T-helper 2 cell (primary cell): ENCODE measurements at places on chromosomes 3 and 15.

- no peak for DNase-seq
Observed at GRCh38 chr15:38768970-38769369, 204.4 kb upstream of the RASGRP1 start.

GRCh38 chr15:98904544-98904943 is 103.0 kb downstream of the PGPEP1L start:
- no peak for DNase-seq

- no peak for DNase-seq
Observed at GRCh38 chr3:123344907-123345594, 103.8 kb downstream of the ADCY5 start.

DNA sequence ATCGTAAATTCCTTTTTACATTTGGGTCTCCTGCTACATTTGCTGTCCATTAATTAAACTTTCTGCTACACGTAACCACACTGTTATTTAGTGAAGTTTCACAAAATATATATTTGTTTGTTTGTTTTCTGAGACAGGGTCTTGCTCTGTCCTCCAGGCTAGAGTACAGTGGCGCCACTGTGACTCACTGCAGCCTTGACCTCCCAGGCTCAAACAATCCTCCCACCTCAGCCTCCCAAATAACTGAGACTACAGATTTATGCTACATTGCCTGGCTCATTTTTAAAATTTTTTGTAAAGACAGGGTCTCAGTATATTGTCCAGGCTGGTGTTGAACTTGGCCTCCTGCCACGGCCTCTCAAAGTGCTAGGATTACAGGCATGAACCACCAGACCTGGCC is 20.5 kb downstream of the TOPBP1 start:
- DNase-seq: no peak

GRCh38 chr3:191963182-191963581 is 502.2 kb downstream of the PYDC2 start:
- no peak for DNase-seq

- DNase-seq: no peak
Observed at GRCh38 chr3:130537673-130538304, 20.8 kb downstream of the COL6A6 start.
